ENCODE measurements at places on chromosomes 5 and 9. TPM values are rescaled to one million over a fixed set of nuclear protein-coding genes. Genes with fewer than 3 reads are reported as not detected.

- peak; percentile 37 for DNase-seq
Observed at GRCh38 chr5:179267671-179268083, 77.6 kb downstream of the ADAMTS2 start.

The IFNA14 gene
- not detected for total RNA-seq

The SLC6A19 gene
- total RNA-seq, result 9.9 TPM

The GABRA1 gene
- total RNA-seq, result not detected
